Fibroblast of upper back skin (primary cell): ENCODE measurements at places on chromosomes 3 and 15.

DNA sequence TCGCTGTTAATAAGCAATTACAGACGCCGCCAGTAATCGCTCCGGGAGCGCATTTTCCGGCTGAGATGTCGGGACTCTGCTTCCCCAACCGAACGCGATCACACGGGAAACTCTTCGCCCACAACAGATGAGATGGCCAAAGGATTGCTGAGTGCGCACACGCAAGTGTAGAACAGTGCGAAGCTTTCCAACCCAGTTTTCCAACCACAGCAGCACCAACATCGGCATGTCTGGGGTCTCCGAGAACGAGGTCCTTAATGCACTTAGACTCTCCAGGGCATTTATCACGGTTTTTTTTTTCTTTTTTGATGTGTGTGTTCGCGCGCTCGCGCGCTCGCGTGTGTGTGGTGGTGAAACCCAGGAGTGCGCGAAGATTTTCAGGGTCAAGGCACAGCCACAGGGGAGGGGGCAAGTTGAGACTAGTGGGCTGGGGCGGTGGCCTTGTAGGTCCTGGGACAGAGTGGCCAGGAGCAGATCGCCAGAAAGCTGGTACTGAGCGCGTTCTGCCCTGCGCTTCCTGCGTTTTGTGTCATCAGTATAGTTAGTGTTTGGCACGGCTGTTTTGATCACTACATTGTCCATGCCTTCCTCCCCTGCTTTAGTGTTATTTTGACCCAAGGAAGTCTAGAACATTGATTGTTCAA lies 1.8 kb upstream of the EOMES start:
- DNase-seq = no peak

DNA sequence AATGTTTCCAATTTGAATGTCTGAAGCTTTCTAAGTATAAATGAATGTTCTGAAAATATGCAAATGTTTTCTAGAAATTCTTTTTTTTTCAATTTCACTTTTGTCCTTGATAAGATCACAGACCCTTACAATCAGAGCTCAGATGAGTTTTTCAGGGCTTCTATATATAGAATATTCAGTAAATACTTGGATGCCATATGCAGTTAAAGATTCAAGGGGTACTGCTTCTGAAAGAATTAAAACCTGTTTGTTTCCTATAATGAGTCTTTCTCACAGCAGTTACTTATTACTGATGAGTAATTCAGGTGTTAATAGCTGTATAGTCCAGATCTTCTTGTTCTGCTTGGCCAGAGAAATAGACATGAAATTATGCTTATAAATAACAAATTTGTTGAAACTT lies 812.6 kb downstream of the ZPLD1 start:
- no peak for DNase-seq

GRCh38 chr3:49199900-49200281 lies 28.5 kb downstream of the KLHDC8B start:
- DNase-seq = peak; percentile 9

DNA sequence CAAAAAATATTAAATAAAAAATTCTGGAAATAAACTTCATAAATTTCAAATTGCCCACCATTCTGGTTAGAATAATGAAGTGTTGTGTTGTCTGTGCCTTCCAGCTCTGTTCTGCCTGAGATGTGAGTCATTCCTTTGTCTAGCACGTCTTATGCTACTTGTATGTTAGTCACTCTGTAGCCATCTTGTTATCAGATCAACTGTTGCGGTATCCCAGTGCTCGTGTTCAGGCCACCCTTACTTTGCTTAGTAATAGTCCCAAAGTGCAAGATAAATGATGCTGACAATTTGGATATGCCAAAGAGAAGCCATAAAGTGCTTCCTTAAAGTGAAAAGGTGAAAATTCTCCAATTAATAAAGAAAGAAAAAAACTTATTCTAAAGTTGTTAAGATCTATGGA lies 527.5 kb downstream of the NAALADL2 start:
- peak; percentile 85 for DNase-seq

GRCh38 chr3:131739211-131739610 lies 236.4 kb upstream of the MRPL3 start:
- DNase-seq = no peak

GRCh38 chr3:140898340-140899180 lies 43.1 kb upstream of the SLC25A36 start:
- peak; percentile 88 for DNase-seq

DNA sequence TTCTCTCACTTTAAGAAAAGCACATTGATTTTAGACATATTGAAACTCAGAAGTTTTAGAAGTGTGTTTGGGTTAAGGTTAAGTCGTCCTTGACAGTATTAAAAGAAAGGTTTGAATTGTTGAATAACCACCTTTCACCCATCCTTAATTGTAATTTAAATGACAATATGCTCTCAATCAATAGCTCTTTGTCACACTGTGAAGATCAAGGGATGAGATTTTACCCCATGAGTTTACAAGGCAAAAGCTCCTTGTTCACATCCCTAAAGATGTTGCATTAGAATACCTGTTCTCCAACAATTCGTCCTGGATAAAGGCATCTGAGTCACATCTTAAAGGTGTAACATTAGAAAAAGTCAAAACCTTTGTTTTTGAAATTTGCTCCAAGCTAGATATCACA lies 220.4 kb upstream of the MDFIC2 start:
- DNase-seq = no peak
